ENCODE measurements at places on chromosomes 12 and 14. TPM values are rescaled to one million over a fixed set of nuclear protein-coding genes. Genes with fewer than 3 reads are reported as not detected.

DNA sequence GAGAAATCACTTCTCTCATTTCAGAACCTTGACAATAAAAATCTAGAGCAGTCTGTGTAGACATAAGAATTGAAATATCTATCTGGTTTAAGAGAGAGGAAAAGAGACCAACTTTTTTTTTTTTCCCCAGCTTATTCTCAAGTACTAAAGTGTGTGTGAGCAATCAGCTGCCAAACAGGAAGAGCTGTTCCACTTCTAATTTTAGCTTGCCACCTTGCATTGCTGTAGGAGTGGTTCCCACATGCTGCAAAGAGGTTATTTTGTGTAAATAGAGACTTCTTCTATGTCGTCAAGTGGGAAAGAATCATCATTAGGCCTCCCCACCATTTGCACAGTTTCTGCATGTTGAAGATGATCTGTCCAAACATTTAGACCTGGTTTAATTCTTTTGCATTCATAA lies 142.6 kb downstream of the NPAS3 start:
- no peak for DNase-seq

DNA sequence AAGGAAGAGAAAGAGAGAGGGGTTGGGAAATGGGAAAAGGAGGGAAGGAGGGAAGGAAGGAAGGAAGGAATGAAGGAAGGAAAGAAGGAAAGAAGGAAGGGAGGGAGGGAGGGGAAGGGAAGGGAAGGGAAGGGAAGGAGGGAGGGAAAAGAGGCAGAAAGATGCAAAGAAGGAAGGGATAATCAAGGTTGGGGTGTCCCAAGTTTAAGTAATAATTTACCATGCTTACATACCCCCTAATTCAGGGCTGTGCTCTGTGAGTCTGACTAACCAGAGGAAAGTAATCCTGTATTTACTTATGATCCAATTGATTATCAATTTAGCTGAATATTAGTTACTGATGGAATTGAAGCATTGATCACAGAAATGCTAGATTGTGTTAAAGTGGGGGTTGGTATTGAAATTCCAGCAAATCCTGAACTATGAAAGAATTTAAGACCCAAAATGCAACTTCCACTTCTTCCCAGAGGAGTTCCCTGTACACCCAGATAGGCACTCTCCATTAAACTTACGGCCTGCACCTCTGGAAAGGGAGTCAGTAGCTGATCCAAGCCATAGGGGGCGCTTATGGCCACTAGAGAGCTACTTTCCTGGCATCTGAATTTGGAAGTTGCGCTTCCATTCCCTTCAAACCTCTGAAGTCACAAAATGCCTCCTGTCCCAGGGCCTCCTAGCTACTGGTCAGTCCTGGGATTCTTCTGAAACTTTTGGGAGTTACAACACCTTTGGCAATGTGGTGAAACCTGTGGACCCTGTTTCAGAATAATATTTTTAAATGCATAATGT lies 162.7 kb upstream of the PWP1 start:
- DNase-seq: peak; percentile 20

- no peak for DNase-seq
These were observed 121.3 kb upstream of the NUDT4 start for GRCh38 chr12:93256256-93256969.

DNA sequence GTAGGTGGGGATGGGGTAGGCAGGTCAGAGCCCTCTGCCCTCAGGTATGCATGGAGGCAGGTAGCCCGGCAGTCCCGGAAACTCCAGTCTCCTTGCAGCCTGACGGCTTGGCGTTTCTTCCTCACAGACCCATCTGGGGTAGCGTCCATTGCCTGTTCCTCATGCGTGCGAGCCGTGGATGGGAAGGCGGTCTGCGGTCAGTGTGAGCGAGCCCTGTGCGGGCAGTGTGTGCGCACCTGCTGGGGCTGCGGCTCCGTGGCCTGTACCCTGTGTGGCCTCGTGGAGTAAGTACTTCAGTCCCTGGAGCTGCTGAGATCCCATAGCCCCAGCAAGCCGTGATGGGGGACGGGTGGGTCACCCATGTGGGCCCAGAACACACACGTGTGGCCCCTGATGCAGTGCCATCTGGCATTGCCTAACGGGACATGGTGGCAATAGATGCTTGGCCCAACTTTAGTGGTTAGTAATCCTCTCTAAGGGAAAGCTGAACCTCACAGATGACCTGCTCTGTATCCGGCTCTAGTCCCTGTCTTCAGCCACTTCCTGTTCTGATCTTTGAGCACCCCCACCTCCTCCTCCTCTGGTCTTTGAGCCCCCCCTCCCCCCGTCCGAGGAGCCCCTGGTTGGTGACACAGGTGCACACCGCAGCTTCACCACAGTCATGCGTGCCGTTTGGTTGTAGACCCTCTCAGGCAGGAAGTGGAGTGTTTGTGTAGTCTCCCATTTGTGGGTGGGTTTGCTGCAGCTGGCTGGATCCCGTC lies 3.7 kb downstream of the SIVA1 start:
- DNase-seq: no peak

The GPR162 gene
- not detected for total RNA-seq
